ENCODE measurements at places on chromosomes 4 and X. TPM values are rescaled to one million over a fixed set of nuclear protein-coding genes. Genes with fewer than 3 reads are reported as not detected.

The STATH gene
- not detected for total RNA-seq

The CSAG3 gene
- 2.3 TPM for total RNA-seq

DNA sequence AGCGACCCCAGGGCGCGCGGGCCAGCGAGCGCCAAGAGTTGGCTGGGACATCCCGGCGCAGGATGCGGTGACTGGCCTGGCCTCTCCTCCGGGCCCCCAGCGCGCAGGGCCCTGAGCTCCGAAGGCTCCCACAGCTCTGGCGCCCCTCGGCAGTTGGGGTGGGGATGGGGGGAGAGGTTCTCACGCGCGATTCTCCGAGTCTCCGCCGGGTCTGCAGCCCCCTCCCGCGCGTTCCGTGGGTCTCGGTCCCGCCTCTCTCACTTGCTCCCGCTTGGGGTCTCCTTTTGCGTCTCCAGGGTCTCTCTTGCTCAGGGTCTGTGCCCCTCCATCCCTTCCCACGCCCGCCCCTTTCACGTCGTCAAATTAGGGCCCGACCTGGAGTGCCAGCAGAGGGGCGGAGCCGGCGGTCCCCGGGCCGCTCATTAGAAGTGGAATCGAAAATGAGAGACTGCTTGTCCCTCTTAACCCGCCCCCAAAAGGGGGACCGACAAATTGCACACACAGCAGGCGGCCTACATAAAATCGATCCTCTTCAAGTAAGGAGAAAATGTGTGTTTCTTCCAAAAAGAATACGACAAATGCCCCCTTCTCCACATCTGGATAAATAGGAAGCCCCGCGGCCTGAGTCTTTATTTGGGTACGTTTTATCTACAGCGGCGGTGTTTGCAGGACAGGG, 877 bp upstream of the NKX1-1 start:
- no peak for DNase-seq

DNA sequence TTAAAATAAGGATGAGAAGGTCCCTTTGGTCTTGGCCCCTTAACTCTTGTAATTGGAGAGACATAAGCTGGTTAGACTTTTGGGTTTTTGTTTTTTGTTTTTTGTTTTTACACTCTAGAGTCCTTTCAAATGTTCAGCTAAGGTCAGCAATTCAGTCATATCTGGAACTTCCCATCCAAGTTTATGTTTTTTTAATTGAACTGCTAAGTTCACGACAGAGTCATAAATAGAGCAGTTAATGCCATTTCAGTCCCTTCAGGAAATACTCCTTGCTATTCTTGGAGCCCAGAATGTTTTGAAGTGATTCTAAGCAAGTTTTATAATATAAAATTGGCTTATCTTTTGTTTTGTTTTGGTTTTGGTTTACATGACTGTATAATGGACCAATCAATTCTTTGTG, 329.4 kb upstream of the PABPC4L start:
- no peak for DNase-seq

DNA sequence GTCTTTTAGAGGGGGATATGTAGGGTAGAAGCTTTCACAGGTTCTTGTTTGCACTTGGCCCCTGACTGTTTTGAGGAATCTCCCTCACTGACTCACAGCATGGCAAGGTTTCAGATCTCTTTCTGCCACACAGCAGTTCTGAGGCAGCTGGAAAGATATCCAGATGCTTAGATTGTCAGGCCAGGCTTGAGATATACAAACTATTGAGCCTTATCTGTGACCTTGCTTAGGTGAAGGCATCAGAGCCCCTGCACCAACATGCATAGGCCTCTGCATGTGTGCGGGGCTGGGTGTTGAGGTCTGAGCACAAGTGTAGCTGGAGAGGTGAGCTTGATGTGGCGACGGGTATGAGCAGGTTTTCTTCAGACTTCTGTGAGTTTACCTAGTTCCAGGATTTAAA, 80.9 kb upstream of the MSANTD1 start:
- no peak for DNase-seq

DNA sequence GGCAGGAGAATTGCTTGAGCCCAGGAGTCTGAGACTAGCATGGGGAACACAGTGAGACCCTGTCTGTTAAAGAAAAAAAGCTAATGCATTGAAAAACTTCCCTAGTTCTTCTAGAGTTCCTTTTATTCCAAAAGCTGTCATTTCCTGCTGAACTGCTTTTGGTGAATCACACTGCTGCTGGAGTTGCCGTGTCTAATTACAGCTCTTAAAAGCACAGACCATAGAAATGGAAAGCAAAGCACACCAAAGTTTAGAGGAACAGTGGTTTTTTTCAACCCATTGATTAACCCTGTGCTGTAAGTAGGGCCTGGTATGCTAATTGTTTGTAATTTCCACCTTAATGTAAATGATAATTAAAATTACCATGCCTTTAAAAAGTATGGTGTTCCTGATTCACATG, 52.4 kb downstream of the SEPTIN11 start:
- peak; percentile 84 for DNase-seq

DNA sequence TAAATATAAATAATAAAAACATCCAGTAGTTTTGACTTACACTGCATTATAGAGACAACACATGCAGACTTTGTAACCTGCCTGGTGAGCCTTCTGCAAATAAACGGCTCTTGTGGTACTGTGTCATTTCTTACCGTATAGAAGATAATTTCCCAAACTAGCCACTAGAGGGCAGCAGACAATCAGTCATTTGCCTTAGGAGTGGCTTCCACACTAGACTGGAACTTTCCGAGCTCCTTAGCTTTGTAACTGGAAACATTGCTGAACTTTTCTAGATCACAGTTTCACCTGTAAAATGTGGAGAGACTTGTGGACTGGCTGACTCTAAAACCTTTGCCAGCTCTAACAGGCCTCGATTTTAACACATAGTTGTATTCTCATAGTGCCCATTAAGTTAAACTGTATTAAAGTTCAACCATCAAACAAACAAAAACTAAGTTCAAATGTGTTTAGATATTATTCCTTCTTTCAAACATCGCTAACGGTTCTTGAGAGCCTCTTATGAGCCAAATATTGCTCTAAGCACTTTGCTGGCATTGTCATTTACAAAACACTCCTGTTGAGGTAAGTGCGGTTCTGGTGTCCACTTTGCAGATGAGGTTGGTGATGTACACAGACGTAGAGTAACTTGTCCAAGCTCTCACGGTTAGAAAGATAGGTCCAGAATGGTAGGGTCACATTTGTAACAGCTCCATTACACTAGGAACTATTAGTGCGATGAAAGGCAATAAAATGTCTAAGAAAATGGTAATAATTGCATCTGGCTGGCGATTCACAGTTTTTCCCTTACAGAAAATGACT, 345.5 kb downstream of the ANK2 start:
- peak; percentile 82 for DNase-seq

The MID1 gene
- 17.2 TPM for total RNA-seq

- no peak for DNase-seq
Measured at GRCh38 chrX:105975382-105975781, 63.1 kb downstream of the SERPINA7 start.

DNA sequence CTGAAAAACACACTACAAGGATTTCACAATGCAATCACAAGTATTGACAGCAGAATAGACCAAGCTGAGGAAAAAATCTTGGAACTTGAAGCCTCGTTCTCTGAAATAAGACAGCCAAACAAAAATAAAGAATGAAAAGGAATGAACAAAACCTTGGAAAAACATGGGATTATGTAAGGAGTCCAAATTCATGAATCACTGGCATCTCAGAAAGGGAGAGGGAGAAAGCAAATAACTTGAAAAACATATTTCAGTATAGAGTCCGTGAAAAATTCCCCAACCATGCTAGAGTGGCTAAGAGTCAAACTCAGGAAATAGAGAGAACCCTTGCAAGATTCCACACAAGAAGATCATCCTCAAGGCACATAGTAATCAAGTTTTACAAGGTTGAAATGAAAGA, 178.5 kb upstream of the CTSO start:
- no peak for DNase-seq

- DNase-seq = no peak
Measured at GRCh38 chr4:165115301-165115700, 2.6 kb upstream of the TMEM192 start.

The SH2D1A gene
- total RNA-seq = not detected

The KDR gene
- 0.17 TPM for total RNA-seq

The HSFX1 gene
- total RNA-seq = 0.70 TPM

GRCh38 chr4:121690001-121690400, 6.8 kb downstream of the ANXA5 start:
- peak; percentile 74 for DNase-seq

- DNase-seq = peak; percentile 45
Measured at GRCh38 chr4:55396308-55397125, 760 bp downstream of the TMEM165 start.

DNA sequence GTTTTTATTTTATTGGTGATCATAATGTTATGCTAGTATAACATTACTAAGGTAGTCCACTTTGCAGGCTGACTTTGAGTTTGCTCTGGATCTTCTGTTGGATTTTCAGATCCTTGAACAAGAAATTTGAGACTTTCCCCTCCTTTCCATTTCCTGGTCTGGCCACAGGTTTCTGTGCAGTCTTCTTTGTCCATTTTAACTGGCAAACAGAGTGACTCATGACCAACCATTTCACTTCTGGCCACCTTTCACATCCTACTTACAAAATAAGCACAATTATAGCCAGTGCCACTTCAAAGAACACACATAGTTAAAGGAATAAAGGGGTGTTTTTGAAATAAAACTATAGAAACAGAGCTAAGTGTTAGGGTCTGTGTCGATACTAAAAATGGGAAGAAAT, 8.4 kb downstream of the ANK2 start:
- DNase-seq = peak; percentile 88

The C4orf51 gene
- total RNA-seq = not detected

The MTNR1A gene
- not detected for total RNA-seq

The ADGRG2 gene
- total RNA-seq = not detected

The CFAP47 gene
- total RNA-seq = under 0.01 TPM

The AGA gene
- total RNA-seq = 14.0 TPM

GRCh38 chr4:4631150-4631549, 89.3 kb upstream of the STX18 start:
- no peak for DNase-seq

DNA sequence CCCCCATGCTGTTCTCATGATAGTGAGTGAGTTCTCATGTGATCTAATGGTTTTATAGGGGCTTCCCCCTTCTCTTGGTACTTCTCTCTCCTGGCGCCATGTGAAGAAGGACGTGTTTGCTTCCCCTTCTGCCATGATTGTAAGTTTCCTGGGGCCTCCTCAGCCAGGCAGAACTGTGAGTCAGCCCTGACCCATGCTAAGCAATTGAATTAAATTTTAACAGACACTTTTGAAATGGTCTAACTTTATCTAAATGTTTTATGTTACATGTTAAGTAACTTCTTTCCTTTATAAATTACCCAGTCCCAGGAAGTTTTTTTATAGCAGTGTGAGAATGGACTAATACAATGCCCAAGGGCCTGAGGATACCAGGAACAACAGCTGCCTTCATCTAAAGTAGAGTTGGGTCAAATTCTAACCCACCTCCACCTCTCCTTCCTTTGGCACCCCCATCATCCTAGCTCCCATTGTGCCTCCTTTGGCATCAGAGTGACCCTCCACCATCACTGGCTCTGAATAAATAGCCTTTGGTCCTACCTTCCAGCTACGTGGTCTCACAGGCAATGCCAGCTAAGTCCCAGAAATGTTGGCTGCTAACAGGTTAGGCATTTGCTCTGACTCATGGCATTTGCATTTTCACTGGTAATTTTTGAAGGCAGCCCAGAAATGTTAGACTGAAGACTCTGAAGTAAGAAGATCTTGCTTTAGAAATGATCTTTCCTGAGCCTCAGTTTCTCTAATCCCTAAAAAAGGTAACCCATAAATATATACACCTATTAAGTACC, 182.1 kb downstream of the MOSPD2 start:
- DNase-seq = peak; percentile 26

- DNase-seq = peak; percentile 84
Measured at GRCh38 chrX:31499109-31499508, 427.3 kb upstream of the FTHL17 start.

The DUX4 gene
- total RNA-seq = not detected

The ART3 gene
- total RNA-seq = not detected

DNA sequence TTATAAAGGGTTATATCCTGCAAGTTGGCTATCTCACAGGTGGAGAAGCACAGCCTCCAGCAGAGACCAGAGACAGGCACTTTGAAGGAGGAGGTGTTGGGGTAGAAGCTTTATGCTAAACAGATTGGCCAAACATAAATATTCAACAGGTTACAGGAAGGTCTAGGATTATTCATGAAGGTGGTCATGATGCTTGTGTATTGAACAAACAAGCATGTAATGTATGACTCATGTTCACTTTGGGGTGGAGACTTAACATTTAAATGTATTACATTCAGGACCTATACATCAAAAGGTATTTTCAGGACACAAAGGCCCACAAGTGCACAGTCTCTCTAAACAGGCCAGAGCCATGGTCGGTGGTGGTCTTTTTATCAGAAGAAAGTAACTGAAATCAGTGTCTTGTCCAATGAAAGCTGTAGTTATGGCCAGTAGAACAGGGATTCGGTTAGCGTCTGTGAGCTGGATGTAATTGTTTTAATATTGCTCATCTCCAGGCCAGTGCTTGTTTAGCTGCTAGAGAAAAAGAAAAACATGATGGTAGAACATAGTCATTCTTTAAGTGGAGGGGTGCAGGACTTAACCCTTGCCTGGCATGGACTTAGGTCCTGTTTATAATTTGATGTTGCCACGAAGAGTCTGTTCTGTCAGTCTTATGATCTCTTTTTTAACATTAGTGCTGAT, 555.2 kb upstream of the PCDH10 start:
- peak; percentile 26 for DNase-seq

- DNase-seq = peak; percentile 42
Measured at GRCh38 chr4:108031427-108032083, 41.9 kb downstream of the HADH start.

All from HT1080 (cell line).